ENCODE measurements at places on chromosomes 2 and 18.

DNA sequence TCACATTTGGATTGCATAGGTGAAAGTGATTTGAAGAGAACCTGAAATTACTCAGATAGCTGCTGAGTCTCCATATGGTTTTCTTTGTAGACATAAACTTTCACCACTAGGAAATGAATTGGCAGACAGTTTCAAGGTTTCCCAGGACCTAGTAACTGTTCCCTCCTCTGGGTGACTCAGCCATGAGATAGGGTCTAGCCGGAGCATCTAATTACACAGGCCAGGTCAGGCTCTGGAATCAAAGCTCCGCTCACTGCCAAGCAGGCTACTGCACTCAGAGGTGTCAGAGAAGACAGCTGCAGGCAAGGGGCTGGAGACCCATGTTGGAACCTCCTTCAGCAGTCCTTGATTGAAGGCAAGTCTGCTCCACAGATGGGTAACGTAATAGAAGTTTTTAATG, 429.2 kb downstream of the TNS1 start:
- no peak for DNase-seq

DNA sequence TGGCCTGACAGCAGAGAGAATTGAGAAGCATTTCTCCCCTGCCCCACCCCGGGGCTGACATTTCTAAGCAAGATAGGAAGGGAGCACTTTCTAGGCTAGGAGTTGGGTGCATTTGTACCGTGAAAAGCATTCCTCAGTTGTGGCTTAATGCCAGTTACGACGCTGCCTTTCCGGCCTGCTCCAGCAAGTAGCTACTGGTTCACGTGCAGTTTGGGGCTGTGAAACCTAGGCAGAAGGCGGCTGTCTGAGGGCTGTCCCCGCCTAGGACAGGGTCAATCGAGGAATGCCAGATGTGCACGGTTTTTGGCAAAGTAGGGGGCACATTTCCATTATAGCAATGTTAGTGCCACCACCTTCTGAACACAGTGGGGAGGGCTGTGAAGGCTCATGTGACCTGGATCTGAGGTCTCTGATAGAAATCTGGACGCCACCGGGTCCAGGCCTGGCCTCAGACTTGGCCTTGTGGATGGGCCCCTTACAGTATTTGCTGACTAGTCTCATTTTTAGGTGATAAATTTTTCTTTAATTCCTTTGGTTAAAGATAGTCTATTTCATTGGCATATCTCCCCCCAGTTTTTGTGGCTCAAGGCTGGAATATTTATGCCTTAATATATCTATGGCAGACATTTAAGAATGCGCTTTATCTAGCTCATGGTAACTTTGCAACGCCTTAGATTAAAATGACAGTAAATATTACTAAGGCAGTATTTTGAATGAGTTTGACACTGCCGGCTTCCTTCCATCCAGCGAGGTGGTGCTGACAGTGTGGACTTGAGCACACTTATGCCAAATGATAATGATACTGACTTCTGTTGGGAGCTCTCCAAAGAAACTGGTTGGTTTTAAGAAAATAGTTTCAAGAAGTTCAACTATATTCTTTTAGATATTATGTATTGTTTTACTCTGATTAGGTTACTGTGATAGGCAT, 78.7 kb downstream of the LPIN1 start:
- no peak for DNase-seq

GRCh38 chr2:237083026-237083425, 2.7 kb upstream of the COPS8 start:
- no peak for DNase-seq

- no peak for DNase-seq
These were observed 112.3 kb upstream of the IL1R2 start for GRCh38 chr2:101879466-101879865.

GRCh38 chr2:32008805-32009515, 1.8 kb downstream of the MEMO1 start:
- DNase-seq: peak; percentile 4

DNA sequence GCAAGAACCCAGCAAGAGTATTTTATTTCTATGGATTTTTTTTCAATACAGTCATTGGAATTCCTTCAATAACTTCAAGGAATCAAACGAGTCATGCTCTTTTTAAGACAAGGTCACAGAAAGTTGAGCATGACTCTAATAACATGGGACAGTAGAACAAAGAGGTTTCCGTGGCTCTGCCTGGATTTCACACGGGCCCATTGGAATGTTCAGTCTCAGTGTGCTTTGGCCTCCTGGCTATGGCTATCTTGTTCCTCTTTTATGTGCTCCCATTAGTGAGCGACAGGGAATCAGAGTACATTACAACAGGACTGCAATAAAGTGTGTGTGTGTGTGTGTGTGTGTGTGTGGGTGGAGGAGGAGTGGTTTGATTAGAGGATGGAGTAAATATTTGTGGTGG, 312.4 kb downstream of the DCC start:
- no peak for DNase-seq

DNA sequence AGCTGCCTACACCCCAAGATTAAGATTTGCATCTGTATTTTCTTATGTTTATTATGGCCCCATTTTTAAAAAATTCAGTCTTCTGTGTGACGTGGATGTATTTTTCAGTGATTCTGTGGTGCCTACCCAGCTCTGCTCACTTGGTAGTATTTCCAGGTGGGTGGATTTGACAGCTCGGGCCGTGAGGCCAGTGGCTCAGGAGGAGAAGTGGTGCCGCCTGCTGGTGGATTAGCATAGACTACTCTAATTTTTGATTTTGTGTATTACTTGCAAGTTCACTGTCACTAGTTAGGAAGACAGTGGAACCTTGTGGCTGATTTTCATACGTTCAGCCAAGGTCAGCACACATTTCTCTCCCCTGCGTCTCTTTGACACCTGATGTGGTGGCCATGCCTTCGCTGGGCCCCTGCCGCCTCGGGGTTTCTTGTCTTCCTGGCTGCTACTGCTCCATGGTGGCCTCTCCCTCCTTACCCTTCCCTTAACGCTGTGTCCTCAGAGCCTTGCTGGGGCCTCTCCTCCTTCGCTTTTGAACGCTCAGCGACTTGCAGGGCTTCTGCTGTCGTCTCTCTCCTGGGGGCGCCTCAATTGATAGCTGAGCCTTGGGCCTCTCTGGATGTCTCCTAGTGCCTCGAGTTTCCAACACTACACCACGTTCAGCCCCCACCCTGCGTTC, 89.4 kb downstream of the DGKD start:
- peak; percentile 81 for DNase-seq

GRCh38 chr2:195445639-195446038, 211.4 kb upstream of the SLC39A10 start:
- no peak for DNase-seq

GRCh38 chr2:162261032-162261945, 18.0 kb upstream of the FAP start:
- DNase-seq: no peak

DNA sequence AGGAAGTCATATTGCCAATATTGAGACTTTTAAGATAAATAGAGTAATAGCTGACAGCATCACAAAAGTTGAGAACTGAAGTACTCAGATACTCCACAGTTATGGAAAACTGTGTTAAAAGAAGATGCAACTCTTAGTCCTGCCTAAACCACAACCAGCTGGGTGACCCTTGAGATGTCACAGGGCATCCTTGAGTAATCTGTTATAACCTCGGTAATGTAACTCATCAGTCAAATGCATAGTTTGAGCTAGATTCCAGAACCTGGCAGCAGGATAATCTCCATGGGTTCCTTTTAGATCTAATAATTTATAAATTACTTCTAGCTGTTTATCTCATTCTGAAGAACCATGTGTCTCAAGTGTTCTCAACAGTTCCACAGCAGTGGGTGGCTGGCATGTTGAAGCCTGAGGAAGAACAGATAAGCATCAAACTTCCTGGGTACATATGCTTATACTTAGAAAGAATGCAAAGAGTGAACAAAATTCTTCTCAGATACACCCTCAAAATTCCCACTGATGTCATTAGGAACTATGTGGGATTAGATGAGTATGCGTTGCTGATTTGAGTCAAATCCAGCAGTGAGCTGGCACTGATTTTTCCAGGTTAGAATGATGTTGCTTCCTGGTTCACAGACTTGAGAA, 304.1 kb upstream of the ERBB4 start:
- DNase-seq: no peak

- DNase-seq: no peak
These were observed 1.2 kb upstream of the SLC1A4 start for GRCh38 chr2:64987956-64988419.

GRCh38 chr2:95063086-95063958, 37.8 kb downstream of the MAL start:
- DNase-seq: no peak

- DNase-seq: no peak
These were observed at the start of gene FIGLA for GRCh38 chr2:70790136-70790828. Gene FIGLA, minus strand, starts transcription at chr2:70790643. Its CDS starts 5 bp downstream, at chr2:70790638.

DNA sequence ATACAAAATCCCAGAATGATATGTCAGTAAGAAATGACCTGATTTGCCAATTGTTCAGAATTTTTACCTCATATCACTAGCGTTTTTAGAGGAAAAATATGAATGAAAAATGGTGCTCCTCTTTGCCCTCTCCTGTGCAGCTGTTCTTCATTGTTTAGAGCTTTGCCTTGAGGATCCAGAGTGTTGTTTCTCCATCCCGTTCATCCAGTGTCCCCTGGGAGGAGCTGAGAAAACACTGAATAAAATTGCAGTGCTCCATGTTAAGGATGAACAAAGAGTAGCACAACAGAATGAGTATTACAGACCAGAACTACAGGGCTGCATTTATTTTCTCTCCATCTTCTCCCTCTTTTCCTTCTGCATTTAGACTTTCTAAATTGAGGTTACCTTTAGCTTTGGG, 133.1 kb downstream of the ADCYAP1 start:
- DNase-seq: no peak

DNA sequence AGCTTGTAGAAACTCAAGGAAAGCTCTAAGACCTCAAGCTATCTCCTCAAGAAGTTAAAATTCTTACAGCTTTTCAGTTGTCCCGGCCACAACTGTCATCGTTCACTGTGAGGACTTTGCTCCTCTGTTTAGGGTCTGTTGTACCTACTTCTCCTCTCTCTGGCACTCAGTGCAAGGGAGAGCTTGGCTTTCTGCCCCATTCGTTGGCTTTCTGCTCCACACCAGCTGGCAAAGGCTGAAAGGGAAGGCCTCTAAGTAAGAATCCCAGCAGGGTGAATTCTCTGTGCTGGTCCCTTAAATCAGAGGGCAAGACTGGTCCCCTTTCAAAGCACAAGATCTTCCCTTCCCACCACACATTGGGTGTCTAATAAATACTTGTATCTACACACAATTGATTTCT, 17.3 kb downstream of the ZBTB7C start:
- no peak for DNase-seq

- no peak for DNase-seq
These were observed 1802.7 kb downstream of the SUCLG1 start for GRCh38 chr2:82656420-82656819.

DNA sequence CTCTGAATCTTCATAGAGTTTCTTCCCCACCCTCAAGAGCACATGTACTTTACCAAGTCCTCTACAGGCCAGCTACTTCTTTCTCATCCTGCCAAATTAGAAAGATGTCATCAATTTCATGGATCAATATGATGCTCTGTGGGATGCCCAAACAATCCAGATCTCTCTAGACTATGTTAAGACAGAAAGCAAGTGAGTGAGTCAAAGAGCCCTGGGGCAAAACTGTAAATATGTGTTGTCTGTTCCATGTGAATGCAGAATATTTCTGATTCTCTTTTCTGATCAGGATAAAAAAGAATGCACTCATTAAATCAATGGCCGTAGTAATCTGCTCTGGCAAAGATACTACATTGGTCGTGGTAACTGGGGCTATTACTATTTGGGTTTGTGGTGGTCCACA, 53.1 kb upstream of the ROCK2 start:
- no peak for DNase-seq

- no peak for DNase-seq
These were observed 506.6 kb upstream of the SPHKAP start for GRCh38 chr2:228688007-228688645.

GRCh38 chr2:219612577-219613286, 14.7 kb upstream of the SLC4A3 start:
- DNase-seq: no peak

- DNase-seq: no peak
These were observed 85.6 kb downstream of the PRKCE start for GRCh38 chr2:45736757-45737704.

DNA sequence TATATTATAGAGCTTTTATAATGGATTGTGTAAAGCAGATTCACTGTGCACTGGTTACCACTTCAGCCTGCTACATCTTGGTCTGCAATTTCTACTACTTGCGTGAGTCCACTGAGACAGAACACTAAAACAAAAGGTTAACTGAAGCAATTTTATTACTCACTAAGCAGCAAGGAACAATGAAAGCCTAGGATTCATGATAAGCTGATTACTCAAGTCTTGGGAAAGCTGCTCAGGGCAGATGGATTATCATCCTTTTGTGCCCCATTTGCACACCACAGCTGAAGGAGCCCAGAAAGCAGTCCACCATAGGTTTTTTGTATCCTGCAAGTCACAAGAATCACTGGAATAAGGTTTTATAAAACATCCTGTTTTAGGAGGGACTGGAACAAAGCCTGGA, 1215.2 kb upstream of the TMEFF2 start:
- DNase-seq: no peak

- no peak for DNase-seq
These were observed 20.6 kb upstream of the GCC2 start for GRCh38 chr2:108428286-108429009.

DNA sequence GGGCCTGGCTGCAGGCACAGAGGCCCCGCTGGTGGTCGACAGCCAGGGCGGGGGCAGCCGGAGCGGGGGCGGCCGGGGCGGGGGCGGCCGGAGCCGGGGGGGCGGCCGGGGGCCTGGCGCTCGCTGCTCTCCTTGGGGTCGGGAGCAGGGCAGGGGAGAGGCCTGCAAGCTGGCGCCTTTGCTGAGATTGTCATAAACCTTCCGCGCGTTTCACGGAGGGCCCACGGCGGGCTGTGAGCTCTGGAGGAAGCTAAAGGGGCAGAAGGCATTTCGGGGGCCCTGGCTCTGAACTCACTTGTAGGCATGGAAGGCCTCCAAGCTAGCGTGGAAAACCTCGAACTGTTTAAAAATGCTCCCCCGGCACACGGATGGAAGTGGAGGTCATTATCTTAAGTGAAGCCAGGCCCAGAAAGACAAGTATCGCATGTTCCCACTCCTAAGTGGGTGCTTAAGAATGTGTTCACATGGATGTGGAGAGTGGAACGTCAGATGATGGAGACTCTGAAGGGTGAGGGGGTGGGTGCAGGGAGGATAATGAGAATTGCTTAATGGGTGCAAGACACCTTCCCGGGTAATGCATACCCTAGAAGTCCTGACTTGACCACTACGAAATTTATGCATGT, 629 bp downstream of the PRELID3A start:
- DNase-seq: no peak

- no peak for DNase-seq
These were observed 50.0 kb downstream of the ZFP36L2 start for GRCh38 chr2:43176449-43176848.

GRCh38 chr2:33425586-33426031, 50.8 kb upstream of the RASGRP3 start:
- DNase-seq: no peak

DNA sequence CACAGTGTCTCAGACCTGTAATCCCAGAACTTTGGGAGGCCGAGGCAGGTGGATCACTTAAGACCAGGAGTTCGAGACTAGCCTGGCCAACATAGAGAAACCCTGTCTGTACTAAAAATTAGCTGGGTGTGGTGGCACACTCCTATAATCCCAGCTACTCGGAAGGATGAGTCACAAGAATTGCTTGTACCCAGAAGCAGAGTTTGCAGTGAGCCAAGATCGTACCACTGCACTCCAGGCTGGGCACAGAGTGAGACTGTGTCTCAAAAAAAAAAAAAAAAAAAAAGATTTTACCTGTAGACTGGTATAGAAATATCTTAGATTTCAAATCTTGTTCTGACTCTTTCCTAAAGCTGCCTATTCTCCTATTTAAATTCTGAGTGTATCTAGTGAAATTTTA, 7.2 kb upstream of the KLHL29 start:
- DNase-seq: no peak
